Uterus (tissue), 4 donors: ENCODE measurements at places on chromosomes 5 and 9.

GRCh38 chr9:126036881-126037291 is 289.7 kb downstream of the PBX3 start:
- no peaks in the 10 kb centered on the region for H3K27me3 ChIP-seq
- H3K27ac ChIP-seq: no peak overlapping the region
- no peak for DNase-seq
- H3K4me1 ChIP-seq: no peaks in the 10 kb centered on the region

DNA sequence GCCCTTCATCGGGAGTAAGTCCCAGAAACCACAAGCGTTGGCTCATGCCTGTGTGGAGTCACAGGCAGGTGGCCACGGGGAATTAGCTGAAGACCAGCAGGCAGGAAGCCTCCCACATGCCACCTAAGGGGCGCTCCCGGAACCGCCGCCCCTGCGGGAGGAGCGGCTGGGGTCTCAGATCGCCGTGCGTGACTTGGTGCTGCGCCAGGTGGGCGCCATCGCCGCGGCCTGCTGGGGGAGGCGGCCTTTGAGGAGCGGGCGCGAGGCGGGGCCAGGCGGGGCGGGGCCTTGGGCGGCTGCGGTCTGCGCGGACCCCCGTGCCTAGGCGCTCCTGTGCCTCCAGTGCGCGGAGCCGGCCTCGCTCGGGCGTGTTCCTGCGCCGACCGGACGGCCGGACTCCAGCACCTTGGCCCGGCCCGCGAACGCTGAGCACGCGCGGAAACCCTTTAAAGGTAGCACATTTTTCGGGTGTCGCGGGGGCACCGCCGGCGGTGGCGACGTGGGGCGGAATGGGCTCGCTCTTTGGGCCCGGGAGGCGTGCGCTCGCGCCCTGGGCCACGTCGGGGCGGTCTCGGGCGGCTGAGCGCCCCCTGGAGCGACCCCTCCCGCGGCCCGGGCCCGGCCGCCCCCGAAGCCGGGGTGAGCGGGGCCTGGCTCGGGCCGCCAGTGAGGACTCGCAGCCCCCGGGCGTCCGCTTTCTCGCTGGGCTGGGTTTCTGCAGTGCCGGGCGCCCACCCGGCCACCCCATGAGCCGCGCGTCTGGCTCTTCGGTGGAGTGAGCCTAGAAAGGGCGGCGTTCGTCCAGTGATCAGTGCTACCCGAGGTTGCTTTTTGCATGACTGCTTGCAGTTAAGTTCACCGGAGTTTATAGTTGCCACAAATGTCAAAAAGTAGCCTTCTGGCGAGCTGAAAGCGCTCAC is 24.5 kb downstream of the LECT2 start:
- no peak for DNase-seq
- peaks cover 9% of the 10 kb centered on the region for H3K4me1 ChIP-seq
- no peak overlapping the region for H3K4me3 ChIP-seq
- H3K27ac ChIP-seq: no peak overlapping the region
- H3K27me3 ChIP-seq: peaks cover 7% of the 10 kb centered on the region
- H3K36me3 ChIP-seq: no peaks in the 10 kb centered on the region

DNA sequence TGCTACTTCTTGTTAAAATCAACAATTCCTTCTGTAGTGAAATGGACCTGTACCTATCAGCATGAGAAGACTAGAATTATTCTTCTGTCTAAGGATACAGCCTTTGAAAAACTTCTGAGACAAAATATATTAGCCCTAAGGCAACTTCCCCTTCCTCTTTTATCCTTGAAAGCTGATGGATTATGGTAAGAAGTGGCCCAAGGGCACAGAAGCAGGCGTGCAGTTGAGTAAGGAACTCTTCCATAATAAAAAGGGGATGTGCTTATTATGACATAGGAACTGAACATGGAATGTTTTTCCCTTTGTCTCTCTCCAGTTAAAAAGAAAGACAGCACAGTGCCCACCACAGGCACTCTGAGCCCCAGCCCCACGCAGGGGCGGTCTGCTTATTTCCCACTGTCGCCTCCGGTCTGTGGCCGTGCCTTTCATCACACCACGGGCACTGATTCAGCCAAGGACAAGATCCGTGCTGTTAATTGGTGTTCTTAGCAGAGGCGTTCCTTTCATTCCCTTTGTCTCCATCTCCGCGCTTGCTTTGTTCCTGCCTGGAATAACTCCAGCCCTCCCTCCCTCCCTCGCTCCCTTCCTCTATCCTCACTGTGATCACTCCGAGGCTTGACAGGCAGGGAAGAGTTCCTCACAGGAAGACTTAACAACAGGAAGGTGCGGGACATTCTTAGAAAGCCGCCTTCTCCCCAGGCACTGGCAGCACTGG is 135.9 kb upstream of the OTULINL start:
- no peak overlapping the region for H3K4me3 ChIP-seq
- peak overlapping the region; percentile 54 for H3K27ac ChIP-seq
- DNase-seq: peak; percentile 63
- H3K4me1 ChIP-seq: peaks cover 18% of the 10 kb centered on the region

DNA sequence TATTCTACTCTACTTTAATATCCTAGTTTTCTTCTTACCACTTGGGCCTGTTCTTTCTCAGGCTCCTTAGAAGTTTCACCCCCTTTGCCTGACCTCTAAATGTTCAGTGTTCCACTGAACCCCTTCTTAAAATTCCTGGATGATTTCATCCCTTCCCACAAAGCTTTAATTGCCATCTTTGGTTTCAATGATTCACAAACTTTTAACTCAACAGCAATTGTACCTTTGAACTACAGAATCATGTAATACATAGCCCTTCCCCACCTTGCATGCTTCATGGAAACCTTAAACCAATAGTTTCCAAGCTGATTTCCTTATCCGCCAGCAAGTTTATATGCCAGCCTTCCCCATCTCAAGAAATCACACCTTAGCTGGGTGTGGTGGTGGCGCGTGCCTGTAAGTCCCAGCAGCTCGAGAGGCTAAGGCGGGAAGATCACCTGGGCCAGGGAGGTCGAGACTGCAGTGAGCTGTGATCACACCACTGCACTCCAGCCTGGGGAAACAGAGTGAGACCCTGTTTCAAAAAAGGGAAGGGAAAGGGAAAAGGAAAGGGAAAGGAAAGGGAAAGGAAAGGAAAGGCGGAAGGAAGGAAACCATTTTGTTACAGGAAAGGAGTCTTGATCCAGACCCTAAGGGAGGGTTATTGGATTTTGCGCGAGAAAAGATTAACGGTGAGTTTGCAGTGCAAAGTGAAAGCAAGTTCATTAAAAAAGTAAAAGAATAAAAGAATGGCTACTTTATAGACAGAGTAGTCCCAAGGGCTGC is 1023.7 kb upstream of the DMAC1 start:
- H3K27ac ChIP-seq: no peak overlapping the region
- DNase-seq: no peak
- H3K27me3 ChIP-seq: no peaks in the 10 kb centered on the region
- no peaks in the 10 kb centered on the region for H3K36me3 ChIP-seq
- no peaks in the 10 kb centered on the region for H3K4me1 ChIP-seq

DNA sequence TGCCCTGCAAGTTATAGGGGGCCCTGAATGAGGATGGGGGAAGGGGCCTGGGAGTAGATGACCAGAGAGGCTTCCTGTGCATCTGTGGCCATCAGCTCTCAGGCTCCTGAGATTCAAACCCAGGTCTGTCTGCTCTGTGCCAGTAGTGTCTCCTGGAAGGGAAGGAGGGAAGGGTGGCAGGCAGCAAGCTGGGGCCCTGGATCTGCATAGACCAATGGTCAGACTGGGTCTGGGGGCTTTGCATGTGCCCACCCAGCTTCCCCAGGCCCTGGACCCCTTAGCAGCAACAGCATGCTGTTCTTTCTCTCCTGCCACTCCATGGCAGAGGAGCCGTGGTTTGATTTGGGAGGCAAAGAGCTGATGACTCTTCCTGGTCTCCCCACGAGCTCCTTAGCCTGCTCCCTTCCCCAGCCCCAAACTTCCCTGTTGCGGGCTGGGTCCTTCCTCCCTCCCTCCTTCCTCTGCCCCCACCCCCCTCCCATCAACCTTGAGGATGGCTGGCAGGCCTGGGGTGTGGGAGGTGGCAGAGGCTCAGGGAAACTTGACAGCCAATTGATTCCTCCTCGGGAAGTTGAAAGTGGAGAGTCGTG is 31.6 kb downstream of the DAB2IP start:
- no peaks in the 10 kb centered on the region for H3K4me1 ChIP-seq
- no peaks in the 10 kb centered on the region for H3K27me3 ChIP-seq
- H3K4me3 ChIP-seq: no peak overlapping the region
- DNase-seq: no peak
- no peaks in the 10 kb centered on the region for H3K36me3 ChIP-seq

- H3K4me1 ChIP-seq: no peaks in the 10 kb centered on the region
- H3K4me3 ChIP-seq: no peak overlapping the region
- no peaks in the 10 kb centered on the region for H3K36me3 ChIP-seq
- H3K27ac ChIP-seq: no peak overlapping the region
- no peak for DNase-seq
These were observed 111.3 kb downstream of the LPAR1 start for GRCh38 chr9:110926828-110927487.

GRCh38 chr5:126358525-126358924 is 64.7 kb upstream of the GRAMD2B start:
- no peak for DNase-seq
- no peaks in the 10 kb centered on the region for H3K27me3 ChIP-seq
- H3K4me3 ChIP-seq: no peak overlapping the region
- no peaks in the 10 kb centered on the region for H3K4me1 ChIP-seq

GRCh38 chr9:115121181-115121580 is 3.2 kb upstream of the TNC start:
- no peaks in the 10 kb centered on the region for H3K27me3 ChIP-seq
- peak overlapping the region; percentile 89 for H3K27ac ChIP-seq

DNA sequence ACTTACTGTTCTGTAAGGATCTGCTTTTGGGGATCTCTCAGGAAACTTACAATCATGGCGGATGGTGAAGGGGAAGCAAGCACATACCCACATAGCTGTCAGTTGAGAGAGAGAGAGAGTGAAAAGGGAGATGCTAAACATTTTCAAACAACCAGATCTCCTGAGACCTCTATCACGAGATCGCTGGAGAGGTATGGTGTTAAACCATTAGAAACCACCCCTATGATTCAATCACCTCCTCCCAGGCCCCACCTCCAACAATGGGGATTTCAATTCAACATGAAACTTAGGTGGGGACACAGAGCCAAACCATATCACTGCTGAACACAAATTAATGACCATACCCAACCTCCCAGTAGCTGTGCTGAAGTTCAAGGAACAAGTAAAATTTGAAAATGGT is 48.2 kb upstream of the PRDM9 start:
- no peak for DNase-seq
- no peaks in the 10 kb centered on the region for H3K4me1 ChIP-seq
- H3K27ac ChIP-seq: no peak overlapping the region
- no peaks in the 10 kb centered on the region for H3K36me3 ChIP-seq
- no peaks in the 10 kb centered on the region for H3K27me3 ChIP-seq

GRCh38 chr5:116506488-116506887 is 68.1 kb downstream of the SEMA6A start:
- H3K4me3 ChIP-seq: no peak overlapping the region
- H3K27me3 ChIP-seq: no peaks in the 10 kb centered on the region
- DNase-seq: no peak
- no peak overlapping the region for H3K27ac ChIP-seq
- H3K4me1 ChIP-seq: no peaks in the 10 kb centered on the region

- H3K36me3 ChIP-seq: no peaks in the 10 kb centered on the region
- no peak for DNase-seq
- no peak overlapping the region for H3K4me3 ChIP-seq
- no peak overlapping the region for H3K27ac ChIP-seq
- H3K4me1 ChIP-seq: no peaks in the 10 kb centered on the region
These were observed 117.5 kb downstream of the MACIR start for GRCh38 chr5:103375863-103376591.
